ENCODE measurements at places on chromosomes 16 and 17. TPM values are rescaled to one million over a fixed set of nuclear protein-coding genes. Genes with fewer than 3 reads are reported as not detected.

HEATR9 gene
- not detected for total RNA-seq

NECAB2 gene
- total RNA-seq, result 0.57 TPM

- peaks cover 42% of the 10 kb centered on the region for H3K4me1 ChIP-seq
- H3K4me3 ChIP-seq, result no peak overlapping the region
- H3K27ac ChIP-seq, result no peak overlapping the region
- peaks cover 9% of the 10 kb centered on the region for H3K36me3 ChIP-seq
Observed at GRCh38 chr17:82034371-82035011, 3.0 kb downstream of the DCXR start.

- H3K27me3 ChIP-seq, result no peaks in the 10 kb centered on the region
- H3K4me1 ChIP-seq, result peaks cover 5% of the 10 kb centered on the region
- DNase-seq, result peak; percentile 38
- peaks cover 62% of the 10 kb centered on the region for H3K36me3 ChIP-seq
- H3K4me3 ChIP-seq, result no peak overlapping the region
Observed at GRCh38 chr17:35849469-35850348, 19.0 kb downstream of the HEATR9 start.

- H3K27ac ChIP-seq, result peak overlapping the region; percentile 76
- H3K4me1 ChIP-seq, result peaks cover 26% of the 10 kb centered on the region
- no peak overlapping the region for H3K4me3 ChIP-seq
- no peaks in the 10 kb centered on the region for H3K27me3 ChIP-seq
Observed at GRCh38 chr17:17685775-17686291, 4.6 kb downstream of the RAI1 start.

GRCh38 chr16:75682308-75682707 is 5.5 kb upstream of the CPHXL2 start:
- DNase-seq, result no peak
- no peaks in the 10 kb centered on the region for H3K27me3 ChIP-seq
- no peak overlapping the region for H3K27ac ChIP-seq
- H3K4me3 ChIP-seq, result no peak overlapping the region

- peak overlapping the region; percentile 94 for H3K4me3 ChIP-seq
- no peaks in the 10 kb centered on the region for H3K4me1 ChIP-seq
- H3K27me3 ChIP-seq, result no peaks in the 10 kb centered on the region
- H3K27ac ChIP-seq, result peak overlapping the region; percentile 96
- H3K36me3 ChIP-seq, result peaks cover 44% of the 10 kb centered on the region
Observed at GRCh38 chr16:30609002-30609925, 925 bp downstream of the ZNF689 start.

DNA sequence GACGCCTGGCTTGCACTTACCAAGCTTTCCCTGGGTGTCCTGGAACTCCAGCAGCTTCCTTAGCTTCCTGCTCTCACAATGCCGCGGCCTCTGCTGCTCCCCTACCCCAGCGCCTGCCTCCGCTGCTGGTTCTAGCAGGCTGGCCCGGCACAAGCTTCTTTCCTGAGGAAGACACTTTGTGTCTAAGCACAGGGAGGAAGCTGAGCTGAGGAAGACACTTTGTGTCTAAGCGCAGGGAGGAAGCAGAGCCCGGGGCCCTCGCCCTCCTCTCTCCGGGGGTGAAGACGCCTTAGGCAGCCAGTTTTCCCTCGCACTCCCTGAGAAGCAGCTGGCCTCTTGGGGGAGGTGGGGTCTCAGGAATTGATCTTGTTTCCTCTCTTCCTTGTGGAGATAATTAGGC is 64.9 kb downstream of the PLD6 start:
- no peaks in the 10 kb centered on the region for H3K27me3 ChIP-seq
- DNase-seq, result no peak

DNA sequence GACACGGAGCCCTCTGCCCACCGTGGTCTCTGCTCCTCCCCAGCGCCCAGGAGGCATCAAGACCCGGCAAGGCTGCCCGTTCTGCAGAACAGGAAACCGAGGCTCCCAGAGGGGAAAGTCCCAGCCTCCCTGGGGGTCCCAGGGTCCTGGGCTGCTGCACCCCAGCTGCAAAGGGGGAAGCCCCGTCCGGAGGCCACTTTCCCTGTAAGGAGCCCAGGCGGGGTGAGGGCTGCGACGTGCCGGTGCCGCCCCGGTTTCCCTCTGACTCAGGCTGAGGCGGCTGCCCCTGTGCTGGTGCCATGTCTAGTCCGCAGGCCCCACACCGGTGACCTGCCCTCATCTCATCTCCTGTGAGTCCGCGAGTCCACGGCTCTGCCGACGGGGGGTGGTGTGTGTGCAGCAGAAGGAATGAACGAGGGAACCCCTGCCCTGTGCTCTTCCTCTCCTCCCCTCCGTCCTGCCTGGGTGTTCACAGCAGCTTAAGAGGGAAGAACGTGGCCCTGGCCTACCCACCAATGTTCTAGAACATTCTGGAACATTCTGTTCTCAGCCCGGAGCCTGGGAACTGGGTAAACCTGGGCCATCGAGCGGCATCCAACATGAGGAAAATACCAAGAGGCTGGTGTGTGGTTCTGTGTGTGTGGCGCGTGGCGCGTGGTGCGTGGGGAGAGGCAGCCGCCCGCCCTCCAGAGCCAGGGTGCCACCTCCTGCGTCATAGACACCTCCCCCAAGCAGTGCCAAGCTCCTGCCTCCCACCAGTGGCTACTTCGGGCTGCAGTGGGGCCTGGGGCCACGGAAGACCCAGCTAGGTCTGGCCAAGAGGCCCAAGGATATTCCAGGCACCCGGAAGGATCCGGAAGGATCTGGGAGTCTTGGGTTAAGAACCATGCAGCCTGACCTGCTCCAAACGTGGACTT is 7.0 kb upstream of the CBFA2T3 start:
- H3K4me1 ChIP-seq, result peaks cover 2% of the 10 kb centered on the region
- DNase-seq, result peak; percentile 9
- peaks cover 23% of the 10 kb centered on the region for H3K27me3 ChIP-seq
- no peaks in the 10 kb centered on the region for H3K36me3 ChIP-seq
- no peak overlapping the region for H3K27ac ChIP-seq
- H3K4me3 ChIP-seq, result no peak overlapping the region

- no peak overlapping the region for H3K4me3 ChIP-seq
- no peak for DNase-seq
- no peaks in the 10 kb centered on the region for H3K36me3 ChIP-seq
- H3K4me1 ChIP-seq, result peaks cover 9% of the 10 kb centered on the region
- no peaks in the 10 kb centered on the region for H3K27me3 ChIP-seq
- peak overlapping the region; percentile 42 for H3K27ac ChIP-seq
Observed at GRCh38 chr17:19671433-19671832, 22.9 kb downstream of the ALDH3A2 start.

DNA sequence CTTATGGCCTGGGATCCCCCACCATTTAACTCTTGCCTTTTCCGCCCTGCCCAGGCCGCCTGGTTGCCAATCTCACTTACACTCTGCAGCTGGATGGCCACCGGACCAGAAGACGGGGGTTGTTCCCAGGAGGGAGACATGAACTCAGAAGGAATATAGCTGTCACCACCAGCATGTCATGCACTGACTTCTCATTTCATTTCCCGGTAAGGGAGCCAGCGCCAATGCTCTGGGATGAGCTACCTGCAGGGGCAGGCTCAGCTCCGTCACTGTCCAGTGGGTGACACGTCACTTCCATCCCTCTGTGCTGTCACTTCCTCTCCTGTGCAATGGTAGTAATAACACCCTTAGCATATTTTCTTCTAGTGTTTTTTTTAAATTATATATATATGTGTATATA is 26.7 kb downstream of the ITGAL start:
- no peaks in the 10 kb centered on the region for H3K4me1 ChIP-seq
- H3K4me3 ChIP-seq, result no peak overlapping the region
- no peak for DNase-seq
- H3K27me3 ChIP-seq, result no peaks in the 10 kb centered on the region

DNA sequence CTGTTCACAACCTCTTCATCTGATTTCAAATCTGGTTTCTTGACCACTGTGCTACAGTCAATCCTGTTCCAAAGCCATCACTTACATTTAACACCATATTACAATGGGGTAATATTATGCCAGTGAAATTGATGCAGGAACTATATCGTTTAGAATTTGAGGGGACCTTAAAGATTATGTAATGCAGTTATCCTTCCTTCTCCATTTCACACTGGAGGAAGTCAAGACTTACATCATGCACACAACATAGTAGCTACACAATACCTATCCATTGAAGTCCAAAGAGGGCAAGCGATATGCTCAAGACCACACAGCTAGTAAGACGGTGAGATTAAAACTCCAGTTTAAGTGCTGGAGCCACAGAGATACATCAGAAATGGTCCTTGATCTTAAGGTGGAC is 16.8 kb downstream of the NOG start:
- no peaks in the 10 kb centered on the region for H3K4me1 ChIP-seq
- no peak for DNase-seq
- no peaks in the 10 kb centered on the region for H3K27me3 ChIP-seq

DNA sequence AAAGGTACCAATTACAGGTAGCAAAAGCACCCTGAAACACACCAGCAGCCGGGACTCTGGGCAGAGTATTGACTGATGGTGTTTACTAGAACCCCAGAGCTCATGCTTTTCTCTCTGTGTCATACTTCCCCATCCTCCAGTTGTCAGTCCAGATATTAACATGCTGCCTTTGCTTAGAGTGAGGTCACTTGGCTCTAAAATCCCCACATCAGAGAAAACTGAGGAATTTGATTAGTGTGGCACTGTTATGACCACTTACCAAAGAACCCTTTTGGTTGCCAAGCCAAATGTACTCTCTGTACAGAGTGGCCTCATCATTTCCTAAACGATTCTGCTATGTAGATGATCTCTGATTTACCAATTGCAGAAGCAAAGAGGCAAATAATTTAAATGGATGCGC is 80.4 kb downstream of the ABCC12 start:
- no peaks in the 10 kb centered on the region for H3K36me3 ChIP-seq
- no peaks in the 10 kb centered on the region for H3K4me1 ChIP-seq

GRCh38 chr17:55037828-55038227 is 69.3 kb downstream of the STXBP4 start:
- H3K27ac ChIP-seq, result no peak overlapping the region
- no peaks in the 10 kb centered on the region for H3K27me3 ChIP-seq
- no peak overlapping the region for H3K4me3 ChIP-seq
- H3K4me1 ChIP-seq, result no peaks in the 10 kb centered on the region
- DNase-seq, result no peak

DNA sequence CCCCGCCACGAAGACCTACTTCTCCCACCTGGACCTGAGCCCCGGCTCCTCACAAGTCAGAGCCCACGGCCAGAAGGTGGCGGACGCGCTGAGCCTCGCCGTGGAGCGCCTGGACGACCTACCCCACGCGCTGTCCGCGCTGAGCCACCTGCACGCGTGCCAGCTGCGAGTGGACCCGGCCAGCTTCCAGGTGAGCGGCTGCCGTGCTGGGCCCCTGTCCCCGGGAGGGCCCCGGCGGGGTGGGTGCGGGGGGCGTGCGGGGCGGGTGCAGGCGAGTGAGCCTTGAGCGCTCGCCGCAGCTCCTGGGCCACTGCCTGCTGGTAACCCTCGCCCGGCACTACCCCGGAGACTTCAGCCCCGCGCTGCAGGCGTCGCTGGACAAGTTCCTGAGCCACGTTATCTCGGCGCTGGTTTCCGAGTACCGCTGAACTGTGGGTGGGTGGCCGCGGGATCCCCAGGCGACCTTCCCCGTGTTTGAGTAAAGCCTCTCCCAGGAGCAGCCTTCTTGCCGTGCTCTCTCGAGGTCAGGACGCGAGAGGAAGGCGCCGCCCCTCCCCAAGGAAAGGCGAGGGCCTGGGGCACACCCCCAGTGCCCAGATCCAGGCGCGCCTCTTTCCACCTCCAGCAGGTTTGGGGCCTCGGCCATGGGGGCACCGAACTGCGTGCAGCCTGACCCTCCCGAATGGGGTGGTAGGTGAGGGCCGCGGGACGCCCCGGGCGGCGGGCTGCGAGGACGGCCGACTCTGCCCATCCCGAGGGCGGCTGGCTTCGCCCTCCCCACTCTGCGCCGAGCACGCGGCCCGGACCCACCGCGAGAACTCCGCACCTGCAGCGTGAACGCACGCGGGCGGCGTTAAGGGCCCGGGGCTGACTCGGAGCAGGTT is 664 bp downstream of the HBQ1 start:
- peaks cover 12% of the 10 kb centered on the region for H3K4me1 ChIP-seq
- no peak overlapping the region for H3K27ac ChIP-seq
- DNase-seq, result no peak

GRCh38 chr16:86783636-86784626 is 205.6 kb downstream of the FOXL1 start:
- no peak overlapping the region for H3K27ac ChIP-seq
- no peaks in the 10 kb centered on the region for H3K4me1 ChIP-seq
- DNase-seq, result no peak
- no peaks in the 10 kb centered on the region for H3K36me3 ChIP-seq
- peaks cover 8% of the 10 kb centered on the region for H3K27me3 ChIP-seq
